ENCODE measurements at places on chromosomes 6 and 20. TPM values are rescaled to one million over a fixed set of nuclear protein-coding genes. Genes with fewer than 3 reads are reported as not detected.

The HAO1 gene
- total RNA-seq: not detected

The TUBB2B gene
- 3.9 TPM for total RNA-seq

The MAP7 gene
- total RNA-seq: 1.3 TPM

The PPP1R14C gene
- total RNA-seq: 7.4 TPM
